WTC11 (cell line): ENCODE measurements at places on chromosomes 7 and 10.

DNA sequence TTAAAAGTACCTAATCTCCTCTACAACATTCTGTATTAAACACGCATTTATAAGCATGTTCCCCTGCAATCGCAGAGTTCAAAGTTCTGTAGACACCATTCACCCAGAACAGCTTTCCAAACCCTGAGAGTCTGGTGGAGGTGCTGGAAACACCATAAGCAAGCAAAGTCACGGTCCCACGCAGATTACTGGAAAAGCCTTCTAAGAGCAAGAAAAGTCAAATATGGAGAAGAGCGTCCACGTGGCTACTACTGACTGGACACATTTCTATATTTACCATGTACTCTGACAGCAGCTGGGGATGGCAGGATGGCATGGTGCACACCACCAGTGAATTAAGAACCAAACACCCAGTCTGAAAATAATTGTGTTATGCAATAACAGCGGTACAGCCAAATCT, 97.7 kb downstream of the PARD3 start:
- no peak for DNase-seq

DNA sequence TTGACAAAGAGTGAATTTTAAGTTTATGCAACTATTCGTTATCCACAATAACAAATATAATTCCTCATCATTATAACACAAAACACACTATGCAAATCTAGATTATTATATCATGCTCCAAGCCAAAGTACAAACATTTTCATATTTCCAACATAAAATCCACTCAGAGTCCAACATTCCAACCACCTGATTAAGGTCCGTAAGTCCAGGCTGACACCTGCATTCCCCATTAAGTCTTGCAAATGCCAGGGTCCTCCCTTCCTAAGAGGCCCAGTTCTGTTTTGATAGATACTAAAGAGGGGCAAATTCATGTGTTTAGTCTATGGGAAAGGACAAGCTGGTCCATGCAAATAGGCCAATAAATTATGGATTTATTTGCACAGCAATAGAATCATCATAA, 206.1 kb downstream of the POU6F2 start:
- DNase-seq = no peak

DNA sequence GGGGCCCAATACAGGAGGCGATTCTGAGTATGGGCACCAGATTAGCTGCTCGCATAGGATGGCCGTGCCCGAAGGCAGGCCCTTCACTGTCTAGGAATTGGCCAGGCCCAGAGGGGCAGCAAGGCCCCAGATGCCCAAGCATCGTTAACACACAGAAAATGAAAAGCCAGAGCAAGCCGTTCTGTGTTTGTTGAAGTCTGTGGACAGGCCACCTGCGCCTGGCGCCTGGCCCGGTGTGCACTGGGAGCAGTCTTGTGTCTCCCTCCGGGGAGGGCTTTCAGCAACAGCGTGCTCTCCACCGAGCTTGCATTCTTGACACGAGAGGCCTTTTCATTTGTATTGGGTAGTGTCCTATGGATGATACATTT, 34.5 kb upstream of the TTYH3 start:
- DNase-seq = no peak

DNA sequence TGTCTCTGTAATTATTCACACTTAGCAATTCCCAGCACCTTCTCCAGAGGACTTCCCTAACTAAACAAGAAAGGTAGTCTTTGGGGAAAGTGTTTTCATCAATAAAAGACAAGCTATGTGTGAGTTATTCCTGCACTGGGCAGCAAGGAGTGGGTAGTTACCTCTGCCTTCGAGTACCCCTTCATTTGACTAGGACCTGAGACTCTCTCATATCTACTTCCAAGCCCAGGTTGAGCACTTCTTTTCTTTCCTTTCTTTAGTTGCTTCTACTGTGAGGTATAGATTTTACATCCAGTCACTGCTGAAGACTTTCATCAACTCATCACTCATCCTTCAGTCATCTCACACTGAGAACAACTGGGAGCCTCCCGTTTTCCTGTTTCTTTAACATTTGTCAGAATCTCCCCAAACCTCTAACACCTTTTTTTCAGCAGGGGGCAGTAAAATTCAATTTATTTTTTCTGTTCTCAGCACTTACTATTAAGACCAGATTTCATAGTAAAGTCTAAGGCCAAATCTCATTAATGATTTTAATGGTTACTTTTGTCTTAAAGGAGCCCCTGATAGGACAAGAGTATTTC, 80.1 kb upstream of the PRSS1 start:
- DNase-seq = no peak

DNA sequence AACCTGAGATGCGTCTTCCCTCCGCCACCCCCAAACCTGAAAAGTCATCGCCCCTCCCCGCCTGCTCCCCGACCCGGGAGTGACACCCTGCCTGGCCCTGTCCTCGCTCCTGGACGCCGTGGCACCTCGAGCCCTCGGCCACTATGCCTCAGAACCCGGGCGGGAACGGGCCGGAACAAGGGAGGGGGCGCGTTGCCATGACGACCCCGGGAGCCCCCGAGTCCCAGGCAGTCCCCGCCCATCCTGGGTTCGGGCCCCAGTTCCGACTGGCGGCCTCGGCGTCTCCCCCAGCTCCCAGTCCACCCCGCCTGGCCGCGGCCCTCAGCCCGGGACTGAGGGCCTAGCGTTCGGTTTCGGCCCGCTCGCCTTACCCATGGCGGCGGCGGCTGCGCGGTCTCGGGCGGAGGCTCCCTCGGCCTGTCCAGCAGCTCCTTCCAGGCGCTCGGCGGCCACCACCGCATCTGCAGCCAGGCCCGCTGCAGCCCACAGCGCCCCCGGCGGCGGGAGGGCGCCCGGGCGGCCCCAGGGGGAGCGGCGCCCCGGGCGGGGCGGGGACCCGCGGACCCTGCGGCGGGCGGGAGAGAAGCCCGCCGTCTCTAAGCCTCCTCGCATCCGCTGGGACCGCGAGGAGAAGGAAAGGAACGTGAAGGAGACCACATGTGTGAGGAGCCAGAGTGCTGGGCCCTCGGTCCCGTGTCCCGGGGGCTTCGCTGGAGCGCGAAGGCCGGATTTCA, at the start of gene RUFY2:
RUFY2 (minus strand) TSS at position 463 of the 734 bp plus-strand sequence; CDS start at position 375, 88 bp downstream.
- peak; percentile 83 for DNase-seq

DNA sequence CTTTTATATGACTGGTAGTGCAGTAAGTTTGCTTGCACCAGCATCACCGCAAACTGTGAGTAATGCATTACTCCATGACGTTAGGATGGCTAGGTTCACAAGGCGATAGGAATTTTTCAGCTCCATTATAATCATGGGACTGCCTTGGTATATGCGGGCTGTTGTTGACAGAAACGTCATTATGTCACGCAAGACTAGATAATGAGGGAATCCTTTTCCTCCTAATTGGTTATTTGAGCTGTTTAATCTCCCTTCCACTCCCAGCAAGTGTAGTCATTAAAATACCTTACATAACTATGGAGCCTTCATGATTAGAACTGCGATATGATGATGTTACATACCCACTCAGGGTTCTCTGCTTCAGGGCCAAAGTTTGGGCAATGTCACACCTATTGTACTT, 17.3 kb downstream of the KLLN start:
- DNase-seq = no peak

GRCh38 chr10:11798845-11799735, 24.1 kb upstream of the PROSER2 start:
- DNase-seq = no peak

DNA sequence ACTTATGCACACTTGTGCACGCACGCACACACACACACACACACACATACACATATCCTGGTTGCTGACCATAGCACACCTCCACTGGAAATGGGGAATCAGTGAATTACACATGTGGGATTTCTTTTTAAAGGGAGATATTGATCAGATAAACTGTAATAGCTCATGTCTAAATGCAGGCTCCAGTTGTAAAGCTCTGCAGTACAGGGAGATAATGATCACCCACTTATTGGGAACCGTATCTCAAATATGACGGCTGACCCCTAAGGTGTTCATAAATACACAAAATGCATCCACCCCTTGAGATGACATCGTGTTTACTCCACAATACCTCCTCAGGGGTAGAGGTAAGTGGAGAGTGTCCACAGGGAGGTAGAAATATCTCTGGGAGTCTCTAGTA, 79.2 kb downstream of the PLXNA4 start:
- no peak for DNase-seq

DNA sequence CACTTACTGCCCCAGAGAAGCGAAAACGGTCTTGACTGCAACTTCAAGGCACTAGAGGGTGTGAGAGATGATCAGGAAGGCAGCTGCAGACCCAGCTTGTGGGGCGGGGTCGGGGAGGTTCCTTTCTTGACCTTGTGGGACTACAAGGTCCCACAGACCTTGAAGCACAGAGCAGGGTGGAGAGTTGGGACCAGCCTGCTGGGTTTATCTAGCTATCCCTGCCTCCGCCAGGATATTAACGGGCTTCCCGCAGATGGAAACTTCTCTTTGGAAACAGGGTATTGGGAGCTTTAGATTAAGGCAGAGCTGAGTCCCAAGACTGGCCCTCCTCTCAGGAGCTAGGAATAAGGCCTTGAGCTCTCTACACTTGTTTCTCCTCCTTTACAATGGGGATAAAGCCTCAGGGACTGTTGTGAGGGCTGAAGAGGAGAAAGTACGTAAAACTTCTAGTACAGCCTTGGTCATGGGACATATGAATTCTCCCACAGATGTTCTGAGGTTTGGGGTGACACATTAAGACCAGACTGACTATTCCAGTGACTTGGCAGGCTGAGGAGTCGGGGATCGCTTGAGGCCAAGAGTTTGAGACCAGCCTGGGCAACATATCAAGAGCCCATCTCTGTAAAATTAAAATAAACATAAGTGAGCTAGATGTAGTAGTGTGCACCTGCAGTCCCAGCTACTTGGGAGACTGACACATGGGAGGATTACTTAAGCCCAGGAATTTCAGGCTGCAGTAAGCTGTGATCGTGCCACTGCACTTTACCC, 153.2 kb downstream of the CDH23 start:
- no peak for DNase-seq

- DNase-seq = peak; percentile 56
Observed at GRCh38 chr10:69866688-69867461, 65.2 kb downstream of the COL13A1 start.

- no peak for DNase-seq
Observed at GRCh38 chr10:12958546-12959110, 42.9 kb downstream of the CCDC3 start.

DNA sequence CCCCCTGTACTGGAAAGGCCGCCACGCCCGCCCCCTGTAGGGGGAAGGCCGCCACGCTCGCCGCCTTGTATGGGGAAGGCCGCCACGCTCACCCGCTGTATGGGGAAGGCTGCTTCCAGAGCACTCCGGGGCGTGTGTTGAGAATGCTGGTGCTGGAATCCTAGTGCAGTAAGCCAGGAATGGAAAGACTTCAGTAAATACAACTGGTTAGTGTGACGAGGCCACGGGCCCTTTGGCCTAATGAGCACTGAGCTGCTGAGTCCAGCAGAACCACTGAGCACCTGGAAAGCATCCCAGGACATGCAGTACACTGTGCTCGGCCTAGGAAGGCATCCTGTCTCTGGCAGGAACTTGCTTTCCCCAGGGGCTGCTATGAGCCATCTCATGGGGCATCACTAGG, 398.9 kb downstream of the PTPRN2 start:
- no peak for DNase-seq

DNA sequence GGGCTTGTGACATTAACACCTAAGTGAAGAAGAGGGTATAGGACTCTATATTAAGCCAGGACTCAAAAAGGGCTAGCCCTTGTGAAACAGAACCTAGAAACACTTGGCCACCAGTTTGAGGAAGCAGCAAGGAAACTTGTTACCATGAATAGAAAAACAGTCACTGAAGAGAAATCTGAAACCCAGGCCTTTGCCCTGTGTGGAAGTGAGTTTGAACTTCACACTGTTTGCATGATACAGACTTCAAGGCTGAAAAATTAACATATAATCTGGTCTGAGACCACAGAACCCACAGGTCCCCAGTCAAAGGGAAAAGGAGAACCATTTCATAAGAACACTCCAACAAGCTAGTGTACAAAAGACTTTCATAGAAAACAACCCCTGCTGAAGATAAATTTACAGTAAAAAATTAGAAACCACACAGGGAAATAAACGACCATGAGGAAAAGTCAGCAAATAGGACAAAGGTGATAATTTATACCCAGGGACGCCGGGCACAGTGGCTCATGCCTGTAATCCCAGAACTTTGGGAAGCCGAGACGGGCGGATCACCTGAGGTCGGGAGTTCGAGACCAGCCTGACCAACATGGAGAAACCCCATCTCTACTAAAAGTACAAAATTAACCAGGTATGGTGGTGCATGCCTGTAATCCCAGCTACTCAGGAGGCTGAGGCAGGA, 76.1 kb downstream of the SKIDA1 start:
- DNase-seq = no peak

- DNase-seq = no peak
Observed at GRCh38 chr10:125064681-125065492, 95.5 kb downstream of the CTBP2 start.

- DNase-seq = no peak
Observed at GRCh38 chr7:150855476-150856302, 3.4 kb downstream of the AOC1 start.

- DNase-seq = no peak
Observed at GRCh38 chr7:7943951-7944350, 24.6 kb upstream of the GLCCI1 start.
